ENCODE measurements at places on chromosomes 13 and 19.

DNA sequence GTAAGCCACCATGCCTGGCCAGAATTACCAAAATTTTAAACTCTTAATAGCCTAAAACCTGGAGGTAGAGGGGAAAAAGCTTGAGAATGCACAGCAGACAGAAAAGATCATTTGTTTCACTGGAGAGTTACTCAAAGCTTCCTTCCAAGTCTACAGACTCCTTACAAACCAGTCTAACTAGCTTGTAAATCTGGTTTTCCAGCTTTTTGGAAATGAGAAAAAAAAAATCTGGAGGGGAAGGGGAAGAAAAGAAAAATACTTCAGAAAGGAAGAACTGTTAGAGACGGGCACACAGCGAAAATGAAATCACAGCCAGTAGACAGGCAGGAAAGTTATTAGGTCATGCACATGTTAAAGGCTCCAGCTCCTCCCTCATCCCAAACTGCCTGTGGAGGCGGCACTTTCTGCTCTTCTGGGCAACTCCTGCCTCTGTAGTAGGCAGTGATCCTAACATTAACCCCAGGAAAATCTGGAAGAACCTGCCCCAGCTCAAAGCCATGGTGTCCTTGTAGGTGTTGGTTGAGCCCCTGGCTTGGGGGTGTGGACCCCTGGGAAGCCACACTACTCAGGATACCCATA, 17.3 kb downstream of the PARP4 start:
- no peak for DNase-seq

GRCh38 chr19:483332-484072, 12.8 kb upstream of the MADCAM1 start:
- DNase-seq: no peak

- no peak for DNase-seq
Measured at GRCh38 chr19:49231389-49231788, 73.8 kb downstream of the TRPM4 start.

- DNase-seq: no peak
Measured at GRCh38 chr19:47628078-47628771, 19.3 kb downstream of the BICRA start.

GRCh38 chr19:43674596-43674995, 4.6 kb upstream of the PLAUR start:
- DNase-seq: no peak

GRCh38 chr19:6213266-6213595, 66.5 kb downstream of the MLLT1 start:
- no peak for DNase-seq

Measured in activated T-cell treated with anti-CD3 and anti-CD28 coated beads for 24 hours (primary cell).